ENCODE measurements at places on chromosomes 1 and 21. TPM values are rescaled to one million over a fixed set of nuclear protein-coding genes. Genes with fewer than 3 reads are reported as not detected.

Gene RSPH1
- total RNA-seq = not detected

Gene AUNIP
- 3.5 TPM for total RNA-seq

Gene AIM2
- 0.32 TPM for total RNA-seq

Gene SLC30A10
- total RNA-seq = not detected

Gene LCE2A
- 0.43 TPM for total RNA-seq

Gene ACAP3
- 43.2 TPM for total RNA-seq

DNA sequence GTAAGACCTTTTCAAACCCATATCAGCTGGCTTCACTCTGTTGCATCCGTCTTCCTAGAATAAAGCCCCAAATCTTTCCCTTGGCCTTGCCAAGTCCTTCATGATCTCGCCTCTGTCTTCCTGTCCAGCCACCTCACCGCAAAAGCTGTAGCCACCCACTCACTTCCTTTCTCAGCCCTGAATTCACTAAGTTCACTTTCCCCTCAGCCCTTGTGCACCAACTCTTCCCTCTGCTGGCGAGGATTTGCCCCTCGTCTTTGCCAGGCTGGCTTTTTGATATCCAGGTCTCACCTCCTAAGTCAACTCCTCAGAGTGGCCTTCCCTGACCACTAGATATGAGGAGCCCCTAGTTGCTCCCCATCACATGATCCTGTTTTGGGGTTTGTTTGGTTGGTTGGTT, 3.9 kb upstream of the COL16A1 start:
- peak; percentile 74 for DNase-seq

GRCh38 chr1:171488190-171488929, 3.0 kb downstream of the PRRC2C start:
- no peak for DNase-seq

- DNase-seq = peak; percentile 33
Observed at GRCh38 chr1:41072051-41072450, 50.5 kb upstream of the SLFNL1 start.
